ENCODE measurements at places on chromosomes 12 and 14.
A peak's percentile ranks its signal among the peaks of the same experiment; 100 is the strongest.

DNA sequence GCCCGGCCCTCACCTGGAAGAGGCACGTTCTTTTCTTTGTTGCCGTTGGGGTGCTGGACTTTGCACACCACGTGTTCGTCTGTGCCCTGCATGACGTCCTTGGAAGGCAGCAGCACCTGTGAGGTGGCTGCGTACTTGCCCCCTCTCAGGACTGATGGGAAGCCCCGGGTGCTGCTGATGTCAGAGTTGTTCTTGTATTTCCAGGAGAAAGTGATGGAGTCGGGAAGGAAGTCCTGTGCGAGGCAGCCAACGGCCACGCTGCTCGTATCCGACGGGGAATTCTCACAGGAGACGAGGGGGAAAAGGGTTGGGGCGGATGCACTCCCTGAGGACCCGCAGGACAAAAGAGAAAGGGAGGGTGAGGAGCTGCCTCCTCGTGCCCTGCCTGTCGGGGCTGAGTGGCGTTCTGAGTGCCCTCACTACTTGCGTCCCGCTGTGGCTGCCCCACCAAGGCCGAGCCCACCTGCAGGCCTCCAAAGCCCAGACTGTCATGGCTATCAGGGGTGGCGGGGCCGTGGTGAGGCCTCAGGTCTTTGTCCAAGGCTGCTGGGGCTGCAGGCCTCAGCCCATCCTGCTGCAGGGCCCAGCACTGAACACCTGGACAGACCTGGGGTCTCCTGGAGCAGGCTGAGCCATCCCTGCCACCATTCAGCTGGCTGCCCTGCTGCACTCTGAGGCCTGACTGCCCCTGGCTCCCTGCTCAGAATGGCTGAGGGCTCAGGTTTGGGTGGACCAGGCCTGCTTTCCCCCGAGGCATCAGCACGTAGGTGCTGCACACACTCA, 329.7 kb downstream of the TMEM121 start:
- DNase-seq, result no peak

GRCh38 chr14:58638231-58639197, 752 bp downstream of the DACT1 start:
- no peak for DNase-seq

- no peak for DNase-seq
Observed at GRCh38 chr12:4032924-4033615, 159.9 kb upstream of the PARP11 start.

DNA sequence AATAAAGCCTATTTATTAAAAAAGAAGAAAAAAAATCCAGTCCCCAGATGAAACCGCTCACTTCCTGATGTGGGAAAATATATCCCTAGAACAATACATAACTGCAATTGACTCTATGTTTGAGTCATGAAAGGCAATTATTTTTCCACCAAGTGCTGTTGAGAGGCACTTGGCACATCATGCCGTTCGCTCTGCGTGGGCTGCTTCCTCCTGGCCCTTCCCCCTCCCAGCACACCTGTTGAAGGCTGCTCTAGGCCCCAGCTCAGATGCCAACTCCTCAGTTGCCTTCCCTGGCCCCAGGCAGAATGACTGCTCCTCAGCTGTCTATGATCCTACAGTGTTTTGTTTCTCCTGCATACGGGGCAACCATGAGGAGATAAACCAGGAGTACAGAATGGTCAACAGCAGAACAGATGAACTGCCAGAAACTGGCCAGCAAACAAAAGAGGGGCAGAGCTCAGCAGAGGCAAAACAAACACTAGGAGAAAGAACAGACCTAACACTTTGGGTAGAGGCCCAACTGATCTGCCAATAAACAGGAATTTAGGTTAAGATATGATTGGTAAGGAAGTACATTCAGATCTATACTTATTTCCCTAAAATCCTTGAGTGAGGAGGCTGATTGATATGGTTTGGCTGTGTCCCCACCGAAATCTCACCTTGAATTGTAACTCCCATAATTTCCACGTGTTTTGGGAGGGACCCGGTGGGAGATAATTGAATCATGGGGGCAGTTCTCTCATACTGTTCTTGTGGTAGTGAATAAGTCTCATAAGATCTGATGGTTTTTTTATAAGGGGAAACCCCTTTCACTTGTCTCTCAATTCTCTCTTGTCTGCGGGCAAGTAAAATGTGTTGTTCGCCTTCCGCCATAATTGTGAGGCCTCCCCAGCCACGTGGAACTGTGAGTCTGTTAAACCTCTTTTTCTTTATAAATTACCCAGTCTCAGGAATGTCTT, 58.6 kb downstream of the SLC38A1 start:
- DNase-seq, result peak; percentile 76

GRCh38 chr12:25958428-25959070, at the start of gene RASSF8:
RASSF8 (plus strand) TSS chr12:25958682; CDS start chr12:26055344, 96,662 bp downstream.
- no peak for DNase-seq

GRCh38 chr12:64611341-64612284, 1.3 kb downstream of the RASSF3 start:
- DNase-seq, result no peak

- DNase-seq, result no peak
Observed at GRCh38 chr12:115088328-115088994, 404.5 kb upstream of the TBX3 start.

DNA sequence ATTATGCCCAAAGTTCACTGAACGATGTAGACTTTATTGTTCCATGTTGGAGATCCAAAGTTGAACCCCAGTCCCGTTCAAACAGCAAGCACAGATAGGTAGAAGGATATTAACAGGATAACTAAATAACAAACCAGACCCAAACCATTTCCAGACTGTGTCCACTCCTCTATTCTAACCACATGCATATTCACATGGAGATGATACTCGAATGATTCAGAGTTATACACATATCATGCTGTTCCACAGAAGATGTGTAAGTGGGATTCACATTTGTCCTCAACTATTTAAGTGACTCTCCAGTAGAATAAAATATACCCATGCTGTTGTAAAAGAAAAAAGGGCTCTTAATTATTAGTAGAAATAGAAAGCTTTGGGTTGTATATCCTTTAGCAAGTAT, 185.9 kb downstream of the ITPR2 start:
- DNase-seq, result no peak

DNA sequence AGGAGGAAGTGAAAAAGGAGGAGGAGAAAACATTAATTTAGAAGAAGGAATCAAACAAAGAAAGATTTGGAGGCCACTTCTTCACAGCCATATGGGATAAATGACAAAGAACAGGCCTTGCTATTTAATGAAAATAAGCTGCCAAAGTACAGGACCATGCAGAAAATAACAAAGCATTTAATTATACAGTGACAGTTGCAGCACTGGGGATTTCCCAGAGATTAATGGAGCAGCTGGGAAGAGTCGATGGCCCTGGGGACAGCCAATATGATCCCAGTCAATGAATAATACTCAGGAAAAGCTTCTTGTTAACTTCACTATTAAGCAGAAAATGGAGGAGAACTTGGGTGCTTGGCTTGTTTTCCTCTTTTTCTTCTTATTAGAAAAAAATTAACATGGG, 34.6 kb downstream of the RERG start:
- no peak for DNase-seq

DNA sequence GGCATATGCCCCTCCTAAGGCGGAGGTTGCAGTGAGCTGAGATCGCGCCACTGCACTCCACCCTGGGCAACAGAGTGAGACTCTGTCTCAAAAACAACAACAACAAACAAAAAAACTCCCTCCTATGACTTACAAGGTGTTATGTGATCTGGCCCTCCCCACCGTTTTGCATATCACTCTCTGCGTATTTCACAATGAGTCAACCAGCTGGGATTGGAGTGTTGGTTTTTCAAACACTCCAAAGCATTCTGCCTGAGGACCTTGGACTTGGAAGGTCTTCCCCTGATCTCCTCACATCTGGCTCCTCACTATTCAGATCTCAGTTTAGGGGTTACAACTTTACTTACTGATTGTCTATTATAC, 14.0 kb downstream of the MANSC1 start:
- no peak for DNase-seq

- DNase-seq, result no peak
Observed at GRCh38 chr12:128267131-128267622, at the start of gene TMEM132C. TMEM132C (plus strand) TSS chr12:128267170; CDS start chr12:128267403, 233 bp downstream.

GRCh38 chr14:100289916-100290606, 16.2 kb downstream of the SLC25A29 start:
- DNase-seq, result no peak

Measured in stimulated activated CD4-positive, alpha-beta T cell treated with anti-CD3 and anti-CD28 coated beads, Interleukin-2, amount 100 ng/mL, for 4 hours (primary cell).